Muscle of leg (tissue), 16 donors: ENCODE measurements at places on chromosomes 7 and 10. TPM values are rescaled to one million over a fixed set of nuclear protein-coding genes. Genes with fewer than 3 reads are reported as not detected.
A peak's percentile ranks its signal among the peaks of the same experiment; 100 is the strongest.

GRCh38 chr7:33904681-33905388 is 504 bp upstream of the BMPER start:
- peaks cover 23% of the 10 kb centered on the region for H3K27me3 ChIP-seq
- H3K27ac ChIP-seq: peak overlapping the region; percentile 82
- peaks cover 10% of the 10 kb centered on the region for H3K4me1 ChIP-seq

DNA sequence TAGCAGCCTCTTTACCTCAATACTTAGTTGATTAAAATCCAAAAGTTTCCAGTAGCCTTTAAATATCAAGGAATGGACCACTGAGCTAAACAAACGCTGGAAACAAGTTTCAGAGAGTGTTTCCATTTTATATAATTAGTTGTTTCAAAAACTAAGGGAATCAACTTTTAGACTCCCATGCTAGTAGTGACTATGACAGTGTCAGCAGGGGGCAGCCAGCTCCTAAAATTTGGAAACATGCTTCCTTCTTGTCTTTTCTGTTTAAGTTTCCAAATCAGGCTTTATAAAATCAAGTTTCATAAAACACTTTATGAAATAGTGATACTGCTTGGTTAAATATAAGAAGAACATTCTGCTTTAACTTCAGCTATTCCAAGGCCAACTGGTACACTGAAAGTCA is 138.2 kb upstream of the TMEM229A start:
- no peaks in the 10 kb centered on the region for H3K4me1 ChIP-seq
- H3K27ac ChIP-seq: no peak overlapping the region
- no peaks in the 10 kb centered on the region for H3K27me3 ChIP-seq
- DNase-seq: peak; percentile 31

DNA sequence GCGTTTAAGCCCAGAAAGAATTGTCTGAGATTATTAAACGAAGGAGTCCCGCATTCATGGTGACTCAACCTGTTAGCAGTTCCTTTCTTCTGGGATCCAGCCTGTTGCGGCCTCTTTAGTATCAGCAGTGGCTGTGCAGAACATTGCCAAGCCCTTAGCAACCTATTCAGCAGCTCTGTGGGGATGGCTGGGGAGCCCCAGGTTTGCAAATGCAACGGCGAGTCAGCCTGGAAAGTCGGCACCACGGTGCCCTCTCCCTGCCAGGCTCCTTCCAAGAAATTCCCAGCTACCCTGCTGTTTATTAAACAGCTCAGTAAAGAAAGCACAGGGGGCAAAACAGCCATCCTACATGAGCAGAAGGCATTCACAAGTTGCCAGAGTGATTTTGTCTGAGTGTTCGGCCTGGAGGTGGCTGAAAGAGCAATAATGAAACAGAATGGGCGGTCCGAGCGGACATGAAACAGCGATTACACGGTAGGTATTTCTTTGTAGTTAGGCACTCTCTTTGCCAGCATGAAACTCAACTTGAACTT is 198.3 kb downstream of the BAMBI start:
- H3K36me3 ChIP-seq: no peaks in the 10 kb centered on the region
- H3K4me3 ChIP-seq: no peak overlapping the region
- peaks cover 2% of the 10 kb centered on the region for H3K27me3 ChIP-seq
- H3K27ac ChIP-seq: no peak overlapping the region
- no peak for DNase-seq
- peaks cover 7% of the 10 kb centered on the region for H3K4me1 ChIP-seq

Gene EIF5AL1
- total RNA-seq: 0.13 TPM

GRCh38 chr7:47035522-47035921 is 546.4 kb downstream of the TNS3 start:
- peak overlapping the region; percentile 39 for H3K27ac ChIP-seq
- no peaks in the 10 kb centered on the region for H3K36me3 ChIP-seq
- peak; percentile 84 for DNase-seq
- no peaks in the 10 kb centered on the region for H3K27me3 ChIP-seq

DNA sequence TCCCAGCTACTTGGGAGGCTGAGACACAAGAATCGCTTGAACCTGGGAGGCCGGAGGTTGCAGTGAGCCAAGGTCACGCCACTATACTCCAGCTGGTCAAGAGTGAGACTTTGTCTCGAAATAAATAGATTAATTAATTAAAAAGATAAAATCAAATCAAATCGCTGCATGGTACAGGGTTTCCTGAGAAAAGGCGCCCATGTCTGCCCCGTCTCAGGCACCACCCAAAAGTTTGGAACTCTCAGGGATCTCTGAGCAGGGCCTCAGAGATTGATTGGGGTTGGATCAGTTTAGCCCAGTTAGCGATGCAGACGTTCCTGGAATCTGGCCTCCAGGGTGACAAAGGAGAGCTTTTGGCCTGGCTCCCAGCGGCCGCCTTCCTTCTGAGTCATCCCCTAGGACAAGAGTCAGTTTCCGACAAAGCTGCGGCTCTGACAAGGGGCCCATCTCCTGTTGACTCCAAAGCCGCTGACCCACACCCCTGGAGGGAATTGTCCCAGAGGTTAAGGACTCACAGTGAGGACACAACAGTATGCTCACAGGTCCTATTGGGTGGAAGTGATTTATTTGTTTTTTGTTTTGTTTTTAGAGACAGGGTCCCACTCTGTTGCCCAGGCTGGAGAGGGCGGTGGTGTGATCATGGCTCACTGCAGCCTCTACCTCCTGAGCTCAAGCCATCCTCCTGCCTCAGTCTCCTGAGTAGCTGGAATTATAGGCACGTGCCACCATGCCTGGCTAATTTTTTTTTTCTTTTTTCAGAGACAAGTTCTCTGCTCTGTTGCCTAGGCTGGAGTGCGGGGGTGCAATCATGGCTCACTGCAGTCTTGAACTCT is 6.8 kb downstream of the ORAI2 start:
- H3K27ac ChIP-seq: no peak overlapping the region
- peaks cover 9% of the 10 kb centered on the region for H3K4me1 ChIP-seq
- H3K27me3 ChIP-seq: no peaks in the 10 kb centered on the region
- H3K36me3 ChIP-seq: peaks cover 21% of the 10 kb centered on the region
- no peak overlapping the region for H3K4me3 ChIP-seq
